ENCODE measurements at places on chromosomes 7 and 10. TPM values are rescaled to one million over a fixed set of nuclear protein-coding genes. Genes with fewer than 3 reads are reported as not detected.

GRCh38 chr7:83983606-83984005, 211.0 kb downstream of the SEMA3A start:
- DNase-seq: no peak

DNA sequence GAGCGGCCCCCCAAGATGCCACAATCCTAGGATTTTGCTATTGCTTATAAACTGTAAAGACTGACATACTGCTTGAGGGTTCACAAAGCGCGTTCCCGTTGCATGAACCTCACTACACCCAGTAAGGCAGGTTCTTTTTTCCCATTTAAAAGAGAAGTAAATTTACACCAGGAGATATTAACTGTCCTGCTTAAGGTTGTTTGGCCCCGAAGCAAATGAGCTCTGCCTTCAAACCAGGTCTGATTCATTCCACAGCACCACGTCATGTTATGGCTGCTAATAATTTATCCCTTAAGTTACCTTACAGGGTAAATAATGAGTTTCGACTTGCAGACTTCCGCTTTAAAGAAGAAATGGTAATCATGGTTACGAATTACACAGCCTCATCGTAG, 559 bp upstream of the FKBP14 start:
- peak; percentile 72 for DNase-seq

DNA sequence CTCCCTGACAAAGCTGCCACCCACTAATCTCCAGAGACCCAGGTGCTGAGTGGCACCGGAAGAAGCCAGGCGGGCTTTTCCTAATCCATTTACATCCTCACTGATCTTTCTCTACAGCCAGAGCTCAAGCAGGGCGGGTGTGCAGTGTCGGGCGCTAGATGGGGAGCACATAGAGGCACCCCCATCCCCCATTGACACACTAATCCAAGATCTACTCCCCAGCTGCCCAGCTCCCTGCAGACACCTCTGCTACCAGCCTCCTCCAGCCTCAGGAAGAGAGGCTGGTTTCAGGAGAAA, 22.2 kb downstream of the FRMPD2 start:
- no peak for DNase-seq

GRCh38 chr7:52450816-52451215, 584.6 kb upstream of the POM121L12 start:
- DNase-seq: no peak

DNA sequence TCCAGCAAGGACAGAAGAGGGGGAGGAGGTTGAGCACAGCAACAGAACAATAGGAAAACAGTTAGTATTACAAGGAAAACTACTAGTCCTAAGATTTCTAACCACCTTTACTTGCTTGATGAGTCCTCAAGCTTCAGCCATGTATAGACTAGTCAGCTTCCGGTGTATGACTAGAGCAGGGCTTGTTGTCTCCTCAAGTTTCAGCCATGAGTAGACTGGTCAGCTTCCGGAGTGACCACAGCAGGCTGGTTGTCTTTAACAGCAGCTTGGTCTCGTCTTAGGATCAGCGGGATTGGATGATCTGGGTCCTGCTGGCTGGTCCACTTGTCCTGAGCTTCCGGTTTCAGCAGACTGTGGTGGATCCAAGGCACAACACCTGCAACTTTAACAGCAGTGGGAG, 10.6 kb upstream of the ZNF239 start:
- no peak for DNase-seq

Gene SFRP5
- not detected for total RNA-seq

Gene ACHE
- 0.18 TPM for total RNA-seq

Gene TMEM120A
- total RNA-seq: 38.6 TPM

Gene GTF2IRD1
- 24.2 TPM for total RNA-seq

All from endothelial cell of umbilical vein (primary cell).